ENCODE measurements at places on chromosomes 7 and 10. TPM values are rescaled to one million over a fixed set of nuclear protein-coding genes. Genes with fewer than 3 reads are reported as not detected.

DNA sequence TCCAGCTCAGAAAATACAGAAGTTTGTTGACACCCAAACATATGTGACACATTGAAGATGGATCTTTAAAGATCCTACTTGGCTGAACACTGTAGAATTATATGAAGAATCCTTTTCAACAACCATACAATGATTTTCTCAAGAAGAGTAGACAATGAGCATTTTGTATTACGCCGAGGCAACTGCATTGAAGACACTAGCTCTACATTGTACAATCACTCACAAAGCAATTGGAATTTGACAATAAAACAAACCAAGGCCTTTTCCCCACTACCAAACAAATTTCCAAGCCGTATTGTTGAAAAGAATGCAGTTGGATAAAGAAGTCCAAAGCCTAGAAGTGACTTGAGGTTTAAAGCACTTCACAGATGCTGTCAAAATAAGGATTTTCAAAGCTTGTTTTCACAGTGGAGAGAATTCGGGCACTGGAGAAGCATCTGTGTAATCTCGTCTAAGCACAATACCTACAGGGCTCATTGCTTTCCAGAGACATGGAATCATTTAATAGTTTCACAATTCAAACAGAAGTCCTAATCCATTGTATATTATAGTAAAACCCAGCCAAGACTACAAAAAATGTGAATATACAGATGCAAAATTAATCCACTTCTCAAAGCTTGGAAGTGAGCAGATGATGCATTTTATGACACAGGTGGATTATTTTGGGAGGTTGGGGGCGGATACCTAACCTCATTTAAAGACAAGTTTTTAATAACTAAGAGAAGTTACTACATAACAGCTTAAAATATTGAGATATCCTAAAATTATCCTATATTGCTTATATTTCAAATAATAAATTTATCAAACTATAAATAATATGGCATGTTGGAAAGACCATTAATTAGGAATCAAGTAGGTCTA lies 78.6 kb downstream of the SORCS1 start:
- no peaks in the 10 kb centered on the region for H3K27me3 ChIP-seq
- no peak for DNase-seq
- no peaks in the 10 kb centered on the region for H3K36me3 ChIP-seq
- H3K27ac ChIP-seq, result no peak overlapping the region
- H3K4me1 ChIP-seq, result no peaks in the 10 kb centered on the region
- H3K4me3 ChIP-seq, result no peak overlapping the region

DNA sequence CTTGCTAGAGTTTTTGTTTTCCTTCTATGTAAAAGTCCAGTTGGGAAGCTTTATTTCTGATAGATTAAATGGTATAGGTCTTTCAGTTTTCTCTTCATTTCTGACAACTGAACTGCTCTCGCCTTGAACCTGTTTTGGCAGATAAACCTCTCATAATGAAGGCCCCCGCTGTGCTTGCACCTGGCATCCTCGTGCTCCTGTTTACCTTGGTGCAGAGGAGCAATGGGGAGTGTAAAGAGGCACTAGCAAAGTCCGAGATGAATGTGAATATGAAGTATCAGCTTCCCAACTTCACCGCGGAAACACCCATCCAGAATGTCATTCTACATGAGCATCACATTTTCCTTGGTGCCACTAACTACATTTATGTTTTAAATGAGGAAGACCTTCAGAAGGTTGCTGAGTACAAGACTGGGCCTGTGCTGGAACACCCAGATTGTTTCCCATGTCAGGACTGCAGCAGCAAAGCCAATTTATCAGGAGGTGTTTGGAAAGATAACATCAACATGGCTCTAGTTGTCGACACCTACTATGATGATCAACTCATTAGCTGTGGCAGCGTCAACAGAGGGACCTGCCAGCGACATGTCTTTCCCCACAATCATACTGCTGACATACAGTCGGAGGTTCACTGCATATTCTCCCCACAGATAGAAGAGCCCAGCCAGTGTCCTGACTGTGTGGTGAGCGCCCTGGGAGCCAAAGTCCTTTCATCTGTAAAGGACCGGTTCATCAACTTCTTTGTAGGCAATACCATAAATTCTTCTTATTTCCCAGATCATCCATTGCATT lies 27.1 kb downstream of the MET start:
- no peaks in the 10 kb centered on the region for H3K27me3 ChIP-seq
- H3K4me1 ChIP-seq, result peaks cover 20% of the 10 kb centered on the region
- no peak overlapping the region for H3K27ac ChIP-seq
- H3K36me3 ChIP-seq, result peaks cover 50% of the 10 kb centered on the region

GRCh38 chr7:2541291-2542010 lies 13.9 kb downstream of the BRAT1 start:
- no peak overlapping the region for H3K27ac ChIP-seq
- no peak for DNase-seq
- H3K36me3 ChIP-seq, result peaks cover 64% of the 10 kb centered on the region
- no peaks in the 10 kb centered on the region for H3K27me3 ChIP-seq
- no peaks in the 10 kb centered on the region for H3K4me1 ChIP-seq

DNA sequence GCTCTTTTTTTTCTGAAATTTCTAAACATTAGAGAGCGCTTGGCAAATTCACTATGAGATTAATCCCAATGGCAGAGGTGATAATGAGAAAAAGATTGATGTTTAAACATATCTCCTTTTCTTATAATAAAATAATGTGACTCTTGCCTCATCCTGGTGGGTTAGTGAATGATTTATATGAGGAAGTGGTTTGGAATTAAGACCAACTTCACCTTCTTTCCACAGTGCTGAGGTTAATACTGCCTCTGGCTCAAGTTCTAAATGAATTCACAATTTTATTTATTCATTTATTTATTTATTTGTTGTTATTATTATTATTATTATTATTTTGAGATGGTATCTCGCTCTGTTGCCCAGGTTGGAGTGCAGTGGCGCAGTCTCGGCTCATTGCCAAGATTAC lies 40.5 kb upstream of the ADO start:
- H3K4me3 ChIP-seq, result no peak overlapping the region
- H3K27ac ChIP-seq, result no peak overlapping the region
- DNase-seq, result no peak
- H3K4me1 ChIP-seq, result no peaks in the 10 kb centered on the region
- no peaks in the 10 kb centered on the region for H3K27me3 ChIP-seq

Gene CHST15
- total RNA-seq, result 38.8 TPM

Gene C7orf33
- total RNA-seq, result not detected

Gene CYP2C8
- not detected for total RNA-seq

Gene VGF
- total RNA-seq, result 12.8 TPM

DNA sequence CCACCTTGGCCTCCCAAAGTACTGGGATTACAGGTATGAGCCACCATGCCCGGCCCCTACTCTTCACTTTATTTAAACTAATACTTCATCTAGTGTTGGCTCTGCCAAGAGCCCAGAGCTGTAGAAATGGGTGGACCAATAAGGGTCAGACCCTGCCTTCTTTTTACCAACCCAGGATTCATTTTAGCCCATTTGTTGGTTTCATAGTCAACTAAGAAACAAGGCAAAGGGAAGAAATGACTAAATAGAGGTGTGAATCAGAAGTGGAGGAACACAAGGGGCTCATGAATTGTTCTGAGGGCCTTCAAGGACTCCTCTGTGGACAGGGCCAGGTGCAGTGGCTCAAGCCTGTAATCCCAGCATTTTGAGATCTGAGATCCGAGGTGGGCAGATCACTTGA lies 1.1 kb downstream of the ANKRD2 start:
- H3K27ac ChIP-seq, result peak overlapping the region; percentile 57
- H3K4me3 ChIP-seq, result no peak overlapping the region
- no peaks in the 10 kb centered on the region for H3K27me3 ChIP-seq
- peaks cover 40% of the 10 kb centered on the region for H3K4me1 ChIP-seq

DNA sequence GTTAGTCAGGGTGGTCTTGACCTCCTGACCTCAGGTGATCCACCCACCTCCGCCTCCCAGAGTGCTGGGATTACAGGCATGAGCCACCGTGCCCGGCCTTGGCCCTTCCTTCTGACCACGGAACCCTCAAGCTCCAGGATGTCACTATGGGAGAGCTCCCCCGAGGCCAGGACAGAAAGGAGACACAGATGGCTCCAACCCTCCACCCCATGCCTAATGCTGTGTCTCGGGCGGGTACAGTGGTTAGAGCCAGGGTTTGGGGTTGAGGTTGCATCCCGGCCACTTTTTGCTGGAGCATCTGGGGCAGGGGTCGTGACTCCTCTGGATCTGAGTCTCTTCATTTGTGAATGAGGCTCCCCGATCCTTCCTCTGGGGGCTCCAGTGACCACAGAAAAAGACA lies 8.1 kb downstream of the MYL10 start:
- no peak overlapping the region for H3K27ac ChIP-seq
- peaks cover 14% of the 10 kb centered on the region for H3K27me3 ChIP-seq
- no peak overlapping the region for H3K4me3 ChIP-seq
- no peaks in the 10 kb centered on the region for H3K36me3 ChIP-seq
- no peaks in the 10 kb centered on the region for H3K4me1 ChIP-seq

- H3K27ac ChIP-seq, result no peak overlapping the region
- peaks cover 12% of the 10 kb centered on the region for H3K4me1 ChIP-seq
- no peak overlapping the region for H3K4me3 ChIP-seq
- H3K27me3 ChIP-seq, result no peaks in the 10 kb centered on the region
- H3K36me3 ChIP-seq, result no peaks in the 10 kb centered on the region
These were observed 63.7 kb upstream of the AOAH start for GRCh38 chr7:36787933-36788378.

Data from MCF 10A (cell line).